Aorta (tissue), 5 donors: ENCODE measurements at places on chromosomes 2 and 18. TPM values are rescaled to one million over a fixed set of nuclear protein-coding genes. Genes with fewer than 3 reads are reported as not detected.

Gene GALNT5
- polyA plus RNA-seq = 0.90 TPM

Gene RELCH
- 12.1 TPM for polyA plus RNA-seq

Gene NPAS2
- polyA plus RNA-seq = 7.8 TPM

Gene DSG2
- 0.10 TPM for polyA plus RNA-seq

Gene ANKRD30B
- polyA plus RNA-seq = not detected

Gene RGPD3
- 0.20 TPM for polyA plus RNA-seq

Gene MAP3K19
- not detected for polyA plus RNA-seq

Gene CD8B2
- not detected for polyA plus RNA-seq

Gene SLC40A1
- polyA plus RNA-seq = 170 TPM

Gene ANKRD23
- polyA plus RNA-seq = 5.3 TPM

Gene IGFBP2
- 1,436 TPM for polyA plus RNA-seq

Gene LCT
- polyA plus RNA-seq = 24.8 TPM

Gene TXNDC2
- not detected for polyA plus RNA-seq

Gene SLC19A3
- polyA plus RNA-seq = 1.0 TPM

Gene CXCR1
- 0.63 TPM for polyA plus RNA-seq

Gene KCNG2
- polyA plus RNA-seq = not detected

Gene DSC2
- 0.23 TPM for polyA plus RNA-seq

Gene FBXO41
- polyA plus RNA-seq = 0.25 TPM

Gene PFN4
- 0.26 TPM for polyA plus RNA-seq

Gene C2orf80
- polyA plus RNA-seq = not detected

Gene KIAA2012
- not detected for polyA plus RNA-seq

Gene CD8B
- not detected for polyA plus RNA-seq

Gene IMPACT
- 20.3 TPM for polyA plus RNA-seq

Gene COLEC11
- polyA plus RNA-seq = 31.3 TPM

Gene IER3IP1
- 10.9 TPM for polyA plus RNA-seq

Gene ALK
- polyA plus RNA-seq = not detected

Gene CROCC2
- not detected for polyA plus RNA-seq

Gene PTRHD1
- 17.7 TPM for polyA plus RNA-seq

Gene LONRF2
- 0.75 TPM for polyA plus RNA-seq

Gene MEIS1
- polyA plus RNA-seq = 31.5 TPM

Gene ACTG2
- 119 TPM for polyA plus RNA-seq

Gene NMUR1
- 0.15 TPM for polyA plus RNA-seq

Gene NR4A2
- polyA plus RNA-seq = 5.8 TPM

Gene IFT172
- polyA plus RNA-seq = 8.1 TPM

Gene ZNF638
- 110 TPM for polyA plus RNA-seq

Gene ARHGAP15
- 9.8 TPM for polyA plus RNA-seq

Gene EPB41L3
- polyA plus RNA-seq = 34.4 TPM

Gene NEDD4L
- polyA plus RNA-seq = 14.8 TPM

Gene COPS8
- polyA plus RNA-seq = 42.8 TPM

Gene MAP2
- 21.0 TPM for polyA plus RNA-seq

Gene CHRNG
- not detected for polyA plus RNA-seq

Gene CENPA
- not detected for polyA plus RNA-seq

Gene EVA1A
- 0.82 TPM for polyA plus RNA-seq
